ENCODE measurements at places on chromosomes 1 and 21.

DNA sequence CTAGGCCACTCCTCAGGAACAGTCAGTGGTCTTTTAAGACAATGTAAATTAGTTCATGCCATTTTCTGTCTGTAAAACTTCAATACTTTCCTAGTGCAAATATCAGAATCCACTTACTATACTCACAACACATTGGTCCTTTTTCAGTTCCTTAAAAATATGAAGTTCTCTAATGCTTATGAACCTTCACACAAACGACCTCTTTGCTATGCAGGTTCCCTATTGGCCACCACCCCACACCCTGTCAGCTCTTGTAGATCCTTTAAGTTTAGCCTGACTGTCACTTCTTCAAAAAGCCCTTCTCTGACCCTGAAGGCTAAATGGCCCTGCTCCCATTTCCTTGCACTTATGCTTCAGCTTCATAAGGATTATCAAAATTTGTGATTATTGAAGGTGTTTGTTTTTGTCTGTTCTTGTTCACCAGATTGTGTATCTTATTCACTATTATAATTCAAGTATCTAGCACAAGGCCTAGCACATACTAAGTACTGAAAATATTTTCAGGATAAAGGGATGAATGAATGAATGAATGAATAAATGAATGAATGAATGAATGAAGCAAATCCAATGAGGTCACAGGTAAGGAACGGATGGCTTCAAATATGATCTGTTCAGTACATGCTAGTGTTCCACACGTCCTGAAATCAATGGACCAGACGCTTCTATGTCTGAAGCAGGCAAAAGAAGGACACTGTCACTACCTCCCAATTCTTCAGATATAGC lies 373.9 kb downstream of the VAV3 start:
- DNase-seq = no peak

- DNase-seq = no peak
These were observed 61.1 kb upstream of the MAP1LC3C start for GRCh38 chr1:242059976-242060375.

DNA sequence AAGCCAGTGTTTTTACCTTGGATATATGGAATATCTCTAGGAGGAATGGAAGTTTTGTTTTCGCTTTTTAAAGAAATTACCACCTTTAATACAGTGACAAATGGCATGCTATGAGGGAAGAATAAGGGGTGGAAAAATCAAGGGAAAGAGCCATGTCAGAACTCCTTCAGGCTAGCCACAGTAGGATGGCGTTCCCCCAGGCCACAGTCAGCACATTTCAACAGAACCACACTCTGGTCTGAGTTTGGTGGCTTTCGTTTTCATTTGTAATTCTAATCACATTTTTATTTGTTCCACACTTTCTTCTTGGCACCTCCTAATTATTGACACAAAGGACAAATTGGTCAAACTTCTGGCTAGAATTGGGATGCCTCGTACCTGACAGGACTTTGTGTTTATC lies 60.3 kb upstream of the RCOR3 start:
- DNase-seq = no peak

- DNase-seq = no peak
These were observed 53.8 kb downstream of the PRKCZ start for GRCh38 chr1:2103901-2104590.

DNA sequence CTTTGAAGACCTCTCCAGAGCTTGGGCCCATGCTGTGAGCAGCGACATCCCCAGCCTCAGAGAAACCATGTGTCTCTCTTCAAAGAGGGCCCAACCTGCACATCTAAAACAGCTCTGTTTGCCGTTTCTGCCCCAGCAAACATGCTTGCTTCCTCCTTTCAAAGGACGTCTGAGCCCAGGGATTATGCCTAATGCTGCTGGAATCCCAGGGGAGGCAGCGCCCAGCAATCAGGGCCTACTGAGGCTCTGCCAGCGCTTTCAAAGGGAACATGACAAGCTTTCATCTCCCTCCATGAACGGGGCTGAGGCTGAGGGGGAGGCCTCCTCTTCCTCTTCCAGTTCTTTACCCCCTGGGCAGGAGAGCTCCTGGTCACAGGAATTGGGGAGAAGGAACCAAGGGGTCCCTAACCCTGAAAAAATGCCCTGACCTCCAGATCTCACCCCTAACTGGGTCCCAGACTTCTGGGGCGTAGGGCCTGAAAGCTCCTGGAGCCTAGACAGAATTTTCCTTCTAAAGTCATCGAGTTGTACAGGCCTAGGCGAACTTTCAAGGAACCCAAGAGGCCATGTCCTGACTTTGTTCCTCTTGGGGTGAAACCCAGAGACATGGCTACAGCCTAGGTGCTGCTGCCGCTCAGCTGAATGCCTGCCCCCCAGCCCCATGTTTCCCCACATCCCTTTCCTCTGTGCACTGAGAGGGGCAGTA lies 13.4 kb upstream of the ASCL5 start:
- no peak for DNase-seq

DNA sequence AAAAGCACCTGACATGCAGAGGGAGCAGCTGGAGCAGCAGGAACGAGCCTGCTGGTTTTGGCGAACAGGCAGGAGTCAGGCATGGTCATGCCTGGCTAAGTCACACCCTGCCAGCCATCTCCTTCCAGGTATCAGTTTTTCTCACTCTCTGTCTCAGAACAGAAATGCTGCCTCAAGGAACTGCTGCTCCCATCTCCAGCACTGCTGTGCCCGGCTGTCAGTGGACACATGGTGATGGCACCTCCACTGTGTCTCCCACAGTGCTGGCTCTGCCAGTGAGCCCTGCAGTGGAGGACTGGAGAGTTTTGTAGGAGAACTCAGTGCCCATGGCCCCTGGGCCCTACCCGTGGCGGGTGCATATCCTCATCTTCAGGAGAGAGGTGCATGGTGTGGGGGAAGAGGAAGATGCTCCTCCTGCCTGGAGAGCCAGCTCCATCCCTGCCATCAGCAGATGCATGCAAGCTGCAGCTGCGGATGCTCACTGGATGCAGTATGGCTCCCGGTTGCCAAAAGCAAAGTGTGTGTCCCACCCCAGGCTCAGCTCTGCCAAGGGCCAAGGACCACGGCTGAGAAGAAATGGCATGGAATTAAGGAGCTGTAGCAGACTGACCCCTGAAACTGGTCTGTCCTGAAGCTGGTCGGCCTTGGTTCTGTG lies 114.7 kb downstream of the GRIK3 start:
- DNase-seq = no peak

DNA sequence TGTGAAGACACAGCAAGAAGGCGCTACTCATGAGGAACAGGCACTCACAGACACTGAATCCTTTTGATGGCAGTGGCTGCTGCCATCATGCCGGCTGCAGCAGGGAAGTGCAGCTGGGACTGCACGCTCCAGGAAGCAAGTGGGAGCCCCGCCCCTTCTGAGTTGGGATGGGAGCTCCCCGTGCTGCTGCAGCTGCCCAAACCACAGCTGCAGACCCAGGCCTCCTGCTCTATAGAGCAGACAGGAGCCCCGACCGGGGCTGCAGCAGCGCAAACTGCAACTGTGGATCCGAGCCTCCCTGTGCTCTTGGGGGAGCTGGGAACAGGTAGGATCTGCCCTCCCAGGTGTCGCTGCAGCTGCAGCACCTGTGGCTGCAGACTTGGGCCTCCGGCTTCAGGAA lies 65.2 kb upstream of the MARK1 start:
- DNase-seq = no peak

GRCh38 chr1:199792874-199793273 lies 234.6 kb upstream of the NR5A2 start:
- DNase-seq = no peak

DNA sequence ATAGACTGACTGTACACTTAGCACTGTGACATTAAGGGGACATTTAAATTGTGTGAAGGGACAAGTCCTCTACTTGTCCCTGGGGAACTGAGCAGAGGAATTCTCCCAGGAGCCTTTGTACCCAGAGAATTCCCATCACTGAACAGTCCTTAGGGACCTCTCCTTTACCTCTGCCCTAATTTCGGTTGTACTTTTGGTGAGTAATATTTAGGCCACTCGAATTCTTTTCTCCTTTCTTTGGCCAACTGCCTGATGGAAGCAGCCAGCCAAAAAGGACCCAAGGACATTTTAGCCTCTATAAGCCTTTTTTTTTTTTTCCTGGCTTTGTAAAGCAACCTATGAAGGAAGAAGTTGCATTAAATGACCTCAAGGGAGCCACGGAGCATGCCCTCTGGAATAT lies 71.5 kb downstream of the NR5A2 start:
- no peak for DNase-seq

DNA sequence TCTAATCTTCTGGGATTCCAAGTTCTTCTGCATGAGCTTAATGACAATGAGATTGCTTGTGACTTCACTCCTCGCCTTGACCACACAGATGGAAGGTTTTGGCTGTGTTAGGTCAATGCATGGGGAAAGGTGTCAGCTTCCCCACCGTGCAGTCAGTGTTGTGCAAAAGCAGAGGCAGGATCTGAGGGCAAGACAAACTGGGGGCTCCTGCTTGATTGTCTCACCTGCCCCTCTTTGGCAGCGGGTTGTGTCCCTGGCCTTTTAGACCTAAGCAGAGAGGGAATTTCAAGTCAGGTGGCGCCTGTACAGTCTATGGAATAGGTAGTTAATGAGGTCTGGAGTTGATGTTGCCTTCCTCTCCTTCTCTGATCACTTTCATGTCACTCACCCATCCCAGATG lies 150.1 kb downstream of the CNIH3 start:
- DNase-seq = no peak

GRCh38 chr1:76238094-76238628 lies 163.6 kb downstream of the ST6GALNAC3 start:
- DNase-seq = no peak

- no peak for DNase-seq
These were observed 25.2 kb downstream of the C1QB start for GRCh38 chr1:22677931-22678896.

GRCh38 chr1:66930823-66931174 lies 6.0 kb downstream of the MIER1 start:
- no peak for DNase-seq

- no peak for DNase-seq
These were observed 603.8 kb downstream of the PTPRC start for GRCh38 chr1:199242601-199243000.

- DNase-seq = no peak
These were observed 41.7 kb downstream of the DISP3 start for GRCh38 chr1:11520531-11521233.

All from stimulated activated CD8-positive, alpha-beta memory T cell treated with anti-CD3 and anti-CD28 coated beads, Interleukin-2, amount 100 ng/mL, for 48 hours (primary cell).